ENCODE measurements at places on chromosomes 13 and 19.

DNA sequence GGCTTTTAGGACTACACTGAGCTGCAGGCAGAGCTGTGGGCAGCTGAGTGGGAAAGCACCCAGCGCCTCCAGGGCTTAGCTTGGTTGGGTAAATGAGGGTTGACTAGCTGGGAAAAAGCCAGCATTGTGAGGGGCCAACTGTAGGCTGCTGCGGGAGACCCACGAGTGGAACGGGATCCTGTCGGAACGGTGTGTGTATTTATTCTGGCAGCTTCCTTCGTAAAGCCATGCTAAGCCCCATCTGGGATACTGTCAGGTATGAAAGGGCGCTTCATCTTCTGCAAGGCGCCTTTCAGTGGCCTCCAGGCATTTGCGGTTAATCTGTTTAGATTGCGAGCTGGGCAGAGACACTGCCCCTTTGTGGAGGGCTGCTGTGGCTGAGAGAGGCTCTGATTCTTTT, 39.5 kb upstream of the CNMD start:
- DNase-seq: no peak

DNA sequence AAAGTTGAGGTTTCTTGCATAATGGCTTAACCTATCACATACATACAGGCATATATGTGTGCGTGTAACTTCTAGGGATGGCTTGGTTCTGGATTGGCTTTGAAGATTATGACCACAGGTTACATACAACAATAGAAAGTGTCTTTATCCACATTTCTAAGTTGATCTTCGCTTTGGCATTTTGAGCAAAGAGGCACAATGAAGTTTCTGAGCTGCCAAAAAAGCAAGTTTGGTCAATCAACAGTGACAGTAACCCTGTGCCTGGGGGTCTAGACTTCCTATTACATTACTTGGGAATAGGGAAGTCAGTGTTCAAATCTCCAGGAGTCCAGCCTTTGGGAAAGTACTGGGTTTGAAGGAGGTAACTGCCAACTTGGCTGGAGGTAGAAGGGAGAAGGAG, 3.1 kb upstream of the SOX1 start:
- DNase-seq: no peak

- no peak for DNase-seq
These were observed 36.8 kb upstream of the ZNF681 start for GRCh38 chr19:23795462-23795861.

- no peak for DNase-seq
These were observed 630.2 kb downstream of the UQCRFS1 start for GRCh38 chr19:28582796-28583195.

DNA sequence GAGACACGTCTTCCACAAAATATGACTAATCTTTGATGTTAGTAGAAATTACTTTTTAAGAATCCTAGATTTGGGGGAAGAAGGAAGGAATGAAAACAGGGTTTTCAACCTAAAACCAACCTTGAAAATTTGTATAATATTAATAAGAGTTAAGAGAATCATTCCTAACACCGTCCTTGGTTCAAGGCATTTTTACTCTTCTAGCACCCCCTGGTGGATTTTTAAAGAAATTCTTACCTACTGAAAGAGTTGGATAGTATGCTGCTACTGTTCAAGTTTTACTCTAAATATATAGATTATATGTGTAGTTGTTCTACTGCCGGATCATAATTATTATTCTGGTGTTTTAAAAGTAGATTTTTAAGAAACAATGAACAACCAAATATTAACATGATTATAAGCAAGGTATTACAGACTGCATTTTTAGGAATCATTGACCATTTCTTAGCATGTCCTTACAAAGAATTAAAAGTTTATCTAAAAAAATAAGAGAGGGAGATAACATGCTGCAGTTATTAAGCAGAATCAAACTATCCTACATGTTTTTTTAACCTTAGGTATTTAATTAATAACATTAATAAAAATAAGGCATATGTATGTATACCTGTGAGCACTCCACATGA, 7.4 kb upstream of the SLITRK6 start:
- DNase-seq: peak; percentile 52

GRCh38 chr19:18480006-18480691, 41.7 kb downstream of the ELL start:
- peak; percentile 94 for DNase-seq

- DNase-seq: no peak
These were observed 134.7 kb downstream of the MIPEP start for GRCh38 chr13:23754506-23754905.

GRCh38 chr13:24178847-24179485, 18.4 kb downstream of the SPATA13 start:
- peak; percentile 22 for DNase-seq

DNA sequence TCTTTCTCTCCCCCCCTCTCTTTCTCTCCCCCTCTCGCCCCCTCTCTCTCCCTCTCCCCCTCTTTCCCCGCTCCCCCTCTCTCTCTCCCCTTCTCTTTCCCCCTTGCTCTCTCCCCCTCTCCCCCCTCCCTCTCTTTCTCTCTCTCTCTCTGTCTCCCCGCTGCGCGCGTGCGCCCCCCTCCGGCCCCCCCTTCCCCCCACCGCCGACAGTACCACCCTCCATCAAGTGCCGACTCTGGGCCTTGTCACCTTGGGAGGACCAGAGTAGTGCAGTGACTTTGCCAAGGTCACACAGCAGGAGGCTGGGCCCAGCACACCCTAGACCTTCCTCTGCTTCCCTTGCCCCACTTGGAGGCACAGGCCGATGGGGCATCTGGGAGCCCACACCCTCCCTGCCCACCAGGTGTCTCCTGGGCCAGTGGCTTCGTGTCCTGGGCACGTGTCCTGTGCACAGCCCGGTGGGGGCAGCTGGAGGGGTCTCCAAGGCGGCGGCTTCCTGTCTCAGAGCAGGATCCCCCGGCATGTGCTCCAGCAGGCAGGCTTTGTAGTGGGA, 121.6 kb downstream of the KDM4B start:
- DNase-seq: no peak

- DNase-seq: peak; percentile 43
These were observed 5.0 kb upstream of the PDS5B start for GRCh38 chr13:32581177-32581786.

DNA sequence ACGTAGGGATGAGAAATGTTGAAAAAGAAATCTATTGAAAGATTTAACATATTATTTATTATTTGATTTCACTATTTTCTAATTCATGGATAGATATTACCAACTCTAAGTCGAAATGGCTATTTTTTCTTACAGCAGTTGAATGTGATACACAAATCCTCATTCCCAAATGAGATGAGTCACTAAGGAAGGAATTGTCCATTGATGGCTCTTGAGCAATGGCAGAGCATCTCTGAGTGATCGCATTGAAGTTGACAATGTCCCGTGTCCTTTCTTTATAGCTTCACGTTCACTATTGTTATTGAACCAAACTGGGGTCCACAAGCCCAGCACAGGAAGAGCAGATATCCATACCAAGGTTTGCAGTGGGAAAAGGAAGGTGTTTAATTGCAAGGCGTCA, 648.3 kb upstream of the SPRY2 start:
- DNase-seq: no peak

DNA sequence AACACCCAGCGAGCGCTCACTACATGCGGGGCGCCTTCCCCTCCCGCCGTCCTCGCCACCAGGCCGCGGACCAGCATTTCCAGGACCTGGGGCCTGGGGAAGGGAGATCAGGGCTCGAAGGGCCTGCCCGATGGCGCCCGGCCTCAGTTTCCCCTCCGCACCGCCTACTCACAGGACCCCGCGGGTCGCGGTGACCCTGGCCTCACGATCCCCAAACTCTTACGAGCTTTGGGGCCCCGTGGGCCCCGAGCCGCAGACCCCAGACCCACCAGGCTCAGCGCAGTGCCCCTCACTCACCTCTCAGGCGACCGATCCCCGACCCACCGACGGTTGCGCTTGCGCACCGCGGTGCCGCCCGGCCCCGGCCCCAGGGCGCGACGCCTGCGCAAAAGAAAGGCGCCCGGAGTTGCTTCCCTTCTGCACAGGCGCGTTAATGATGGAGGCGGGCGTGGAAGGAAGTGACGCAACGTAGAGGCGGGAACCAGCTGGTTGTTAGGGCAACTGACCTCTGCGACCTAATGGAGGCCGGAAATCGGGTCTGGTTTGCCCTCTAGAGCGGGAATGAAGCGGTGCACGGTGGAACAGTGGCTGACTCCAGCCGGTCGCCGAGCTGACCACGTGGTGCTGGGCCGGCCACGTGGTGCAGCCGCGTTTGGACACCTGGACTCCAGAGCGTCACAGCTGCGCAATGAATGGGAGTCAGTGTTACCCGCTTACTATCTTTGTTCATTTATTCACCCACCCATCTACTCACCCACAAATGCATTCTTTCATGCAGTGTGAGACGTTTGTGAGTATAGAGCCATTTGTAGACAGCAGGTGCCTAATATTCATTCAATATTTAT, at the start of gene SGTA:
Gene SGTA, minus strand, starts transcription at position 338 of the 845 bp plus-strand sequence. CDS start 14,205 bp downstream, outside the sequence.
- DNase-seq: peak; percentile 99

DNA sequence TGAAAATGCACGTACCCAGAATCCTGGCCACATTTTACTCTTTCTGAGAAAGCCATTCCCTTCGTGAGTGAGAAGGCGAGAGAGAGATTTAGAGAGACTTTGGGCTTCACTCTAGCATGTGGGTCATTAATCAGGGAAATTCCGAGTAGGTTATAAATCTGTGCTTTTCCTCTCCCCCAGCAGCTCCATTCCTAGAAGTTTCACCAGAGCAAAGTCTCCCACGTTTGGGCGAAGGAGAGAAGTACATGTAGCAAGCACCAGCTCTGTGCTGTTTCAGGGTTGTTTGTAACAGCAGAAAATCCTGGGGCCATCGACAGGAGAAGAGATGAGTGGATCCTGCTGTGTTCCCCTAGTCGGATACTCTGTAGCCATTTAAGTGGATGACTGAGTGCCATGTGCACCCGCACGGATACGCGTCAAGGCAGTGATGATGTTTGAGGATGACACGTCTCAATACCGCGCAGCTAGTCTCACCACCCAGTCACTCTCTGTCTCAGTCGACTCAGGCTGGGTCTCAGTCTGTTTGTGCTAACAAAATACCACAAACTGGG, 131.8 kb upstream of the PEG3 start:
- no peak for DNase-seq

- no peak for DNase-seq
These were observed 421.8 kb downstream of the DCT start for GRCh38 chr13:94057618-94058186.

DNA sequence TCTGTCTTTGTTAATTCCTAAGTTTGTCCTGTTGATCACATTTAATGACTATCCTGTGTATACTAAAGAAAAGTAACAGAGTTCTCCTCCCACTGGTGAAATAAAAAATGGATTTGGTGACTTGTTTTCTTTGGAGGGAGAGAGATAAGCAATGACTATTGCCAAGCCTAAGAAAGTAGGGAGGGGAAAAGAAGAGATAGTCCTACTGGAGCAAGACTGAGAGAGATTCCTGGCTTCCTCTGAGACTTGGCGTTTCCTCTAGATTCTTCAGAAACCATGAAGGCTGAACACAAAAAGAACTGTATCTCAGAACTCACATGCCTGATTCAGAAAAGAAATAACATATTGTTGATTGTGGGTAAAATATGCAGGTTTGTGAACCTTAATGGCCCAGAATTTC, 406.5 kb downstream of the FOXO1 start:
- no peak for DNase-seq

GRCh38 chr19:18499055-18499775, 22.7 kb downstream of the ELL start:
- DNase-seq: peak; percentile 43

DNA sequence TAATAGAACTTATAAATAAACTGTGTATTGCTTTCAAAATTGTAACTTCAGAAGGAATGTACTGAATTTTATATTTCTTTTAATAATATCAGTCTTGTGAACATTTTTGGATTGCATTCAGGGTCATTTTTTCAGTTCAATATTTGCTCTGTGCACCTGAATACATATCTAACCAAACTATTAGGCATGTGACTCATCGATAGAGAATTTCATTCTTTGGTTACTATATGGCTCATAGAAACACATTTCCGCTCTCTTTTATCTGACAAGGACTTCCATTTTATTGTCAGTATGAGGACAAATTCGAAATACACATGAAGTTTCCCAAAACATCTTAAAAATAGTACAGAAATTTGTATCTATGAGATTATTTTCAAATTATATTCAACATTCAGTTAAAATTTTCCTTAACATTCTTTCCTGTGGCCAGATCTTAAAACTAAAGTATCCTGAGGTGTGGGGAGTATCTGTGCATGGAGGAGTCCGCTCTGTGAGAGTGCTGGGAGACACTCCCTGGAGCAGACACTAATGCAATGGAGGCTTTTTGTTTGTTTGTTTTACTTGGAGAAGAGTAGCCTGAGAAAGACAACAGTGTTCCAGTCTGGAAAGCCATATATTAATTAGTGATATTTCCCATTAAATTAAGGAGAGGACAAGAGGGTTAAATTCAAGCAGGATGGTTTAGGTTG, 483.6 kb downstream of the PCDH20 start:
- no peak for DNase-seq

GRCh38 chr13:80070024-80070703, 270.8 kb downstream of the SPRY2 start:
- no peak for DNase-seq

DNA sequence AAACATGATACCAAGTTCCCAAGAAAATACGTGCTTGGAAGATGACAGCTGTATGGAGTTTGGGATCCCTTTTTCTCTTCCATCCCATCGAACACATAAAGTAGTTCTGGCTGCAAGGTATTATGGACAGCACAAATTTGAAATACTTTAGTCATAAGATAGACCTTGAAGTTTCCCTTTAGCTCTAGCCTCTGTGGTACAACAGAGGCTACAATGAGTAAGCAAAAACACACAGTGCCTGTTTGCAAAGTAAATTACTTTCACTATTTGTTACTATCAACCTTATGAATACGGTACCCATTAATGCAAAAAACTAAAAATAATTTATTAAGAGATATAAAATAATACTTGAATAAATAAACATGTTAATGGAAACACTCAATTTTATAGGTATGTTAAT, 21.0 kb upstream of the LRCH1 start:
- no peak for DNase-seq

DNA sequence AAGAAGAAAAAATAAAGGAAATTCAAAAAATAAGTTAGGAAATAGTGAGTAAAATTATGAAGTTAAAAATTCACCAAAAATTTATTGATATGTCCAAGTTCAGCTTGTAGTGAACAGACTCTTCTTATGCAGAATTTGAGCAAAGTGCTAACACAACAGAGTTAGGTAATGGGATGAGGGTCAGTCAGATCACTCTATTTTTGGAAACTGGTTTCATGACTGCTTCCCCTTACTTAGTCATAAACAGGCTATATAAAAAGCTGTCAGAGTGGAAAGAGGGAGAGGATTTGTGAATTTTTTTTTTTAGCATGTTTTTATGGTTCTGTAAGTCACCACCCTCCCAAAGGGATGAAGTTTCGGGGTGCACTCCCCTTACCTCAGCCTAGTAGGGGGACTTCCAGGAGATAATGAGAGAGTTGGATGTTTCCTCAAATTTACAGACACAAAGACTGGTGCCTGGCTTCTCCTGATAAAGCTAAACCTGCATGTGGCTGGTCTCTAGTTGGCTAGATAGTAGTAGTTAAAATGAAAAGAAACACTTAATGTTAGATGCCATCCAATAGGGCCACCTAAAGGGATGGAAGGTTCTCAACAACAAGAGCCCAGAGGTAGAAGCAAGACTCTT, 4.5 kb downstream of the CPB2 start:
- DNase-seq: no peak

Data from EH (cell line).